Stimulated activated effector memory CD8-positive, alpha-beta T cell treated with anti-CD3 and anti-CD28 coated beads, Interleukin-12 subunit alpha, Interleukin-12 subunit beta, amount 100 ng/mL, for 72 hours (primary cell): ENCODE measurements at places on chromosomes 12 and 14.
A peak's percentile ranks its signal among the peaks of the same experiment; 100 is the strongest.

- DNase-seq: no peak
Observed at GRCh38 chr12:12185414-12185813, 81.4 kb downstream of the LRP6 start.

DNA sequence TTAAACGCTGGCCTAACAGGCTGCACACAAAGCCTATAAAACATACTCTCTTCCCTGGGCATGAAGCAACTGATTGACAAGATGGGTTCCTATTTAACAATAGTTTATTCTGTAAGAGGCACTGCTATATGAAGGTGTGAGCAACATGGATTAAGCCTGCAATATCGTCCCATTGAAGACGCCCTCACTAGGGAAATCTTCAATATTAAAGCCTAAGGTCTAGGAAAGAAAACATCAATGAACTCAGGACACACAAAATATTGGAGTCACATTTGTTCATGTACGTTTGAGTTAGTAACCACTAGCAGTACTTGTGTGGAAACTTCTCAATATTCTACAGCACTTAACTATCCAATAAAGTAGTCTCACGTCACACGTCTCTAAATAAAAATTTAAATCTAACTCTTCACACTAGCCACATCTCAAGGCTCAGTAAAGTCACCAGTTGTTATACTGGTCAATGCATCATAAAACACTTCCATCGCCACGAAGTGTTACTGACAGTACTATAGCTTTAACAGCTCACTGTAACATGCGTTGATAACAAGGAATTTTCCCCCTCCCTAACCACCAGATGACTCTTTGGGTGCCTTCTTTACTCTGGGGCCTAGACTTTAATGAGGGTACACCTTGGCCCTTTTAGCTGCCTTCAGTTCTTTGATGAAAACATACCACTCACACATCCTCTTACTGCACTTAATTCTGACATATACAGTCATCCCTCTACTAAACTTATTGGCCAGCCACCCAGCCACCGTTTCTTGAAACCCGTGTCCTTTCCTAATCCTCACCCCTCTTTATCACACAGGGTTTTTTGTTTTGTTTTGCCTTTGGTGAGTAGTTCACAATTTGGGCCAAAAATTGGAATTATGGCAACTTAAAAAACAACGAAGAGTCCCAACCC, 50.1 kb upstream of the OR5AU1 start:
- no peak for DNase-seq

GRCh38 chr12:122834921-122835749, at the start of gene HIP1R:
TSS of gene HIP1R (plus strand) at chr12:122835457. CDS start at chr12:122835551, 94 bp downstream.
- peak; percentile 75 for DNase-seq

DNA sequence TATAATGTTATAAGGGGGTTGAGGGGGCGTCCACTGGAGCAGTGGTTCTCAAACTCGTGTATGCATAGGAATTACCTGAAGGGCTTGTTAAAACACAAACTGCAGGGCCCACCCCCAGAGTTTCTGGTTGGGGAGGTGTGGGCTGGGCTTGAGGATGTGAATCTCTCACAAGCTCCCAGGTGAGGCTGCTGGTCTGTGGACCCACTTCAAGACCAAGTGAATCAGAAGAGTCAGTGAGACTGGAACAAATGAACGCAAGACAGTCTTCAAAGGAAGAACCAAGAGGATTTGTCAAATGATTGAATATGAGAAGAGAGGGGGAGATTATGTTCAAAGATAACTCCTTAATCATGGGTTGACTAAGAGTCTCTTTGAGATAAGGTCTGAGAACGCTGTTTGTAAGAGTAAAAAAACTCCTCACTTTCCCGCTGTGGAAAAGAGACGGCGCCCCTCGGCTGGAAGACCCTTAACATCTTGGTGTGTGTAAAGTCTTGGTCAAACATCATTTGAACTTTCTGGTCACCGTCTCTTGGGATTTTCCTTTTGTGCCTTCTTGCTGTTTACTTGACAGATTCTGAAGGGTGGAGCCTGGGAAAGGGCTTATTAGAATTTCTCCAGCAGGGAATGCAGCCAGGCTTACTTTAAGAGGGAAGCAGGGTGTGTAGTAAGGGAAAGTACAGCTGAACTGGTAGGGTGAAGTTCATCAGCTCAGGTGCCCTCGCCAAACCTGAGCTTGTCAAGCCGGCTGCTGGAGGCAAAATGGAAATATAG, 5.3 kb upstream of the FOXN3 start:
- no peak for DNase-seq

GRCh38 chr12:52494518-52494917, 1.5 kb upstream of the KRT6A start:
- DNase-seq: no peak

- DNase-seq: no peak
Observed at GRCh38 chr14:74109369-74109768, 24.6 kb downstream of the LIN52 start.
